HAP-1 (cell line): ENCODE measurements at places on chromosomes 4 and X.

GRCh38 chrX:50941638-50942037, 31.1 kb downstream of the BMP15 start:
- DNase-seq, result peak; percentile 38

GRCh38 chr4:144223149-144223548, 82.6 kb upstream of the GYPA start:
- no peak for DNase-seq

DNA sequence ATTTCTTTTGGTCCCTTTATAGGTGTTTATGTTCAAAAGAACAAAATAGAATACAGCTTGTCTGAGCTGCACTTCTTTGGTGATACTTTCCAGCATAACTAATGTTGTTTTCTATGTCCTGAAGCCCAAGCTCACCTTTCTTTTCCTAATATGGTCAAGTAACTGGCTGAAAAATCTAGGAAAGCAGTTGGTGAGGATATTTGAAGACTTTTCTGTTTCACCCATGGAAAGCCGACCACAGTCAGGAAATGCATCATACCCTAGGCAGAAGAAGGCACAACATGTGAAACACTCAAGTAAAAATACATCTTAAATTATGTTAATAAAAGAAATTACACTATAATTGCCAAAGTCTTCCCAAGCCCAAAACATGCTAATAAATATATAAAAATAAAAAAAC, 337.0 kb downstream of the PDGFC start:
- DNase-seq, result no peak

DNA sequence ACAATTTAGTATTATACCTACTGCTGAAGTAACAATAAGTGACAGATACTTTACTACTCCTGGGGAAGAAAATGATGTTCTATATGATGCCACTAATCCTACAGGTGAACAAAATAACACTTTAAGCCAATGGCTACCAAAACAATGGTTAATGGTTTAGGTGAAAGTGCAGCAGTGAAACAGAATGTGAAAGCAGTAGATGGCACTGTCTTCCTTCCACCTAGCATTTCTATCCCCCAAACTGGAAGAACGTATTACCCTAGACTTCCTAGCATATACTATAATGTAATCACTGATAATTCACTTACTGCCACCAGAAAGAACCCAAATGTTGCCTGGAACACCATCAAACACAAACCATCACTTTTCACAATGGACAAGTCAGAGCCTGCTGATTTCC, 18.9 kb upstream of the CABS1 start:
- DNase-seq, result no peak

GRCh38 chrX:38095971-38096529, 89.7 kb downstream of the SYTL5 start:
- DNase-seq, result no peak

DNA sequence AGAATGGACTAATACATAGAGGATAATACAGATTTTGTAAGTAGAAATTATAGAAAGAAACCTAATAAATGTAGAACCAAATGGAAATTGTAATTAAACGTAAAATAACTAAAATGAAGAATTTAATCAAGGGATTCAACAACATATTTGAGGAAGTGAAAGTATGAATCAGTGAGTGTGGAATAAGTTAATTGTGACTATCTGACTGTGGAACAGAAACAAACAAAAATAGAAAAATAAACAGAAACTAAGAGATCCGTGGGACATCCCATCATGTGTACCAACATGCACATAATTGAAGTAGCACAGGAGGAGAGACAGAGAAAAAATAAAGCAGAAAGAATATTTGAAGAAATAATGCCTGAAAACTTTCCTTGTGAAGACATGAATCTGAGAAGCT, 208.6 kb upstream of the TACR3 start:
- DNase-seq, result no peak

GRCh38 chrX:150766351-150767044, 73.3 kb downstream of the MTMR1 start:
- DNase-seq, result no peak

GRCh38 chr4:2298532-2298991, 36.7 kb upstream of the MXD4 start:
- DNase-seq, result no peak

DNA sequence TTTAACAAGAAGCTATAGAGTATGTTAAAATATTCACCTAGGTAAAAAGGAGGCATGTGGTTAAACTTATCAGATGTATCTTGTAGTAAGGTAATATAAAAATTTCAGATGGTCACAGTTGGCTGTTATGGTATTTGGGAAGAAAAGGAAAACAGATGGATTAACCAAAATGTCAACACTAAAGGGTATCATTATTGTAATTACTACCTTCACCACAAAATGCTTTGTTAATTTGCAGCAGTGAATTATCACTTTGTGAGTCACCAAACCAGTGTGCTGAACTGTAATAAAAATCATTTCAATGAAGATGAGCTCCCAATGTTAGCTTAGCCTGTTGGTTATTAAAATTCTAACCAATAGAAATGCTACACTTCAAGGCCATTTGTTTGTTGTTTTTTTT, 233.9 kb downstream of the RPA4 start:
- no peak for DNase-seq

DNA sequence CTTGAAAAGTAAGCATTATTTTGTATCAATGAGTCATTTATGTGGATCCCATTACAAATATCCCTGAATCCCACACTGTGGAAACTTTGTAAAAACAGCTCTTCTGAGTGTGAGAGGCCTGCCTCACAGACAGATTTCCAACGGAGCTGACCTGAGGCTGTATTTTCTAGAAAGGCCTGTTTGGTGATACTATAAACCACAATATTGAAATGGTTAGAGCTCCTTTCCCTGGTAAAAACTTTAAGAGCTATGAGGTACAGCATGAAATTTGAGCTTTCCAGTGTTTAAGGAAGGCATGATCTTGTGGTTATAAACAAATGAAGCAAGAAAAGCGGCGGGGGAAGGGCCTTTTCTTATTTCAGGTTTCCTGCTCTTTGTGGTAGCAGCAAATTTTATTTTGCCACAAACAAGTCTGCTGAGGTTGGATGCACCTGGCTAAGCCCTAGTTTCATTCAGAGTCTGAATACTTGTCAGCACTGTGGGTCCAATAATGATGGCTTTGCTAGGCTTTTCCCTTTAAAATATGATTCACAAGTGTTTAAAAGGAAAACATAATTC, 86.8 kb upstream of the ETNPPL start:
- no peak for DNase-seq

DNA sequence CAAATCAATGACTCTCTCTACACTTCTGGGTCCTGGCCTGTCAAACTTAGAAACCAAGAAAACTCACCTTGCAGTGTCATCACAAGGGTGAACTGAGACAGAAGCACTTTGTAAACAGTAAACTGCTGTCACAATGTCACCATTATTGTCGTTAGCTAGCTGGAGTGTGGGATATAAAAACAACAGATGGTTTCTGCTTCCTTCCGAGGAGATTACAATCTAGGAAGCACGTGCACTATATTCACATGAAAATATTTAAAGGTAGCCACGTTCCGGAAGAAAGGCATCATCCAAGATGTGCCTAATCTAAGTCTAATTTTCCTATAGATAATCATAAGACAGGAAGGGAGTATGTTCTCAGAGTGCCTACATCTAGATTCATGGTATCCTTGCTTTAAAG, 64.7 kb upstream of the ACSL1 start:
- DNase-seq, result no peak

- no peak for DNase-seq
Observed at GRCh38 chr4:106690487-106690886, 321.9 kb upstream of the GIMD1 start.

GRCh38 chr4:140296335-140297220, 76.9 kb upstream of the SCOC start:
- no peak for DNase-seq

DNA sequence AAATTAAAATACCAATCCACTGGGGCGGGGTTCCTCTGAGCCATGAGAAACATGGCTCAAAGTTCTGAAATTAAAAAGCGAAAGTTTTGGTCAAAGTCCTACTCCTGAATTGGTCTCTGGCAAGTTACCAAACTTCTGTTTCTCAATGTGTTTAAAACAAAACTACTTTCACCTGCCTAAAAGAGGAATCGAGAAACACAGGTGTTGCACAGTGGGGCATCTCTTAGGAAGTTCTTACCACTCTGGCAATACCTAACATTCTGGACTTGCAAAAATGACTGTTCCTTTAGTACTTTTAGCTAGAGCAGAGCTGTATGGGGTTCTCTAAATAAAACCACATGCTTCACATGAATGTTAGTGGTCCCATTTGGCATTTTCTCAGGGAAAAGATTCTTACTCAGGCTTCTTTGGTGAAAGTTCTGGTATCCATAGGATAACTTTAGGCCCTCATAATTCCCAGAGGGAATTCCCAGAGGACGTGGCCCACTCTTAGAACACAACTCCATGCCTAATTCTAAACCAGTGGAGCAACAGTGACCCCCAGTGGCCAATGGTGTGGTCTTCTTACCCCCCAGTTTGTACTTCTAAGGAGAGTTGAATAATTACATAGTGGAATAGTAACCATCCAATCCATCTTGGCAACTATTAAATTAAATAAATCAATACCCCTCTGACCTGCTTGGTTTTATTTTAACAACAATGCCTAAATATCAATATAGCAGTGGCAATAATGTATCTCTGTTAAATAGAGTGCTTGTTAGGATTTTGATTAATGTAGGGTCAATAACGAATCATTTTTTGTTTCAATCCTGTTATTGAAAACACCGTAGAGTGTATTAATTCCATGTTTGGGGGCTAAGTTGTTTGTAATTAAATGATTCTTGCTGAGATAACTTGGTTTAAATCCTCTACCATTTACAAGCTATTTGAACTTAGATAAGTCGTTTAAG, 21.9 kb downstream of the BMP3 start:
- DNase-seq, result peak; percentile 70

GRCh38 chr4:106095408-106095807, 200.1 kb downstream of the NPNT start:
- DNase-seq, result no peak
